ENCODE measurements at places on chromosomes 4 and X.
A peak's percentile ranks its signal among the peaks of the same experiment; 100 is the strongest.

DNA sequence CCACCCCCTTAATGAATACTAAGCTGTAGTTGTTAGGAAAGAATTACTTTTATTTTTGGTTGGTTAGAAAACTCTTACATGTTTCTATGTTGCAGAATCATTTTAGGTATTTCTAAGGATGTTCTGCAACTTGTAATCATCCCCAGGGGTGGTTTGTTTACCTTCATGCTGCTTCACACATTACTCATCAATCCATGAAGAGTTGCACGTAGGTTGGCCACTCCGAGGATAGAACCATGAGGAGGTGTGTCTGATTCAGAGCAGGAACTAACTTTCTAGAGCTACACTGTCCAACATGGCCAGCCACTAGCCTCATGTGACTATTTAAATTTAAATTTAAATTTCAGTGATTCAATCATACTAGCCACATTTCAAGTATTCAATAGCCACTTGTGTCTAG, 127.2 kb upstream of the FRMPD4 start:
- DNase-seq: peak; percentile 42

- DNase-seq: no peak
Observed at GRCh38 chr4:23068756-23069155, 376.0 kb downstream of the GBA3 start.

DNA sequence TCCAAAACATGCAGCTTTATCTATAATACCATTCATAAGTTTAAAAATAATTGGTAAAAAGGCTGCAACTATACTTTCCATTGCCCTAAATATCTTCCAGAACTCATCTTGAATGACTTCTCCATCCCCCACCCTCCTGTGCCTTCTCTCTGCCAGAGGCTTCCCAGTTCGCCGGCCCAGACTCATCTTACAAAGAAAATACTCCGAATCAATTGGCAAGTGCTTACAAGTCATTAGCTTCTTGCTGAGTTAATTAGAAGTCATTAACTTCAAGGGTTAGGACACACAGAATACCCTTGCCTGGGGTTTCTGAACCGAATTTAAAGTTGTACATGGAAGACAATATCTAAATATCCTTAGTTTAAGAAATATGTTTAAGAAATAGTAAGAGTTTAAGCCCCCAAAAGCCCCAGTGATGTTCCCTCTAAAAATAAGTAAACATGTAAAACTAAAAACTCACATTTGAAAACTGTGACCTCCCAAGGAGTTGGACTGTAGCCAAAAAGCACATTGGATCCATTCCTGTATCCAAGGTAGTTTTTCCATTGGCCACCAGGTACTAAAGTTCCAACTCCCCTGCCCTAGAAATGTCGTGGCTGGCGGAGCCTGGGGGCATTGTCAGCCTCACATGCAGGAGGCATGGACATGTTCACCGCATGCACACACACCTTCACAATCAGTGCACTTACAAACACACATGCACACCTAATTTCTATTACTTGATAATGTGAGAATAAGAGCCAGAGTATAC, 535.2 kb upstream of the FAT1 start:
- no peak for DNase-seq

DNA sequence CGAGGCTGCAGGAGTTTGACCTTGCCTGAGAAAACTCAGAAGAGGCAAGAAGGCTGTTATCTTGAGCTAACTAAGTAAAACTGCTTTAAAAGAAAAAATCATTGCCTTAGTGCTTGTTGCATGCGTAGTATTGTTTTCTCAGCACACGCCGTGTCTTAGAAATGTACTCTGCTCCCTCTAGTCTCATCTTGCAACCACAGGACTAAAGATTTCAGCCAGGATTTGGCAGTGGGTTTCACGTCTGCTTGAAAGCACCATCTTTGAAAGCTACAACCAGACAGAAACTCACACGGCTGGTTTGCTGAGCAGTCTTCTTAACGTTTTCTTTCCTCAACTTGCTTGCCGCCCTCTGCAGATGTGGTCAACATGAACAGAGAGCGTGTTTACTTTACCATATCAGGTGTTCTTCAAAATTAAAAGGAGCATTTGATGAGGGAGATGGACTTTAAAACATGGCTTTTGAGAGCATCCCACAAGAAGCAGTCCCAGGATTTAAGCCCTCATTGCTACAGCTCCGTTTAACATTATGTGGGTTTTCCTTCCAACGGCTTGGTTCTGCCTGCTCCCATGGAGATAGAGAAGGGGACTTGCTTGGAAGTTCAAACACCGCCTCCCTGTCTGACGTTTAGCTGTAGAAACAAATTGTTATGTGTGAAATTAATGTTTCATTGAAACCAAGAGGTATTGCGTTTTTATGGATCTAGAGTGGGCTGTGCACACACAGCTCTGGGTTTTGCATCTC, 3.4 kb downstream of the SORCS2 start:
- peak; percentile 67 for DNase-seq

GRCh38 chrX:44156726-44157125, 183.5 kb upstream of the NDP start:
- DNase-seq: no peak

- peak; percentile 48 for DNase-seq
Observed at GRCh38 chrX:2360731-2361130, 140.0 kb downstream of the DHRSX start.

DNA sequence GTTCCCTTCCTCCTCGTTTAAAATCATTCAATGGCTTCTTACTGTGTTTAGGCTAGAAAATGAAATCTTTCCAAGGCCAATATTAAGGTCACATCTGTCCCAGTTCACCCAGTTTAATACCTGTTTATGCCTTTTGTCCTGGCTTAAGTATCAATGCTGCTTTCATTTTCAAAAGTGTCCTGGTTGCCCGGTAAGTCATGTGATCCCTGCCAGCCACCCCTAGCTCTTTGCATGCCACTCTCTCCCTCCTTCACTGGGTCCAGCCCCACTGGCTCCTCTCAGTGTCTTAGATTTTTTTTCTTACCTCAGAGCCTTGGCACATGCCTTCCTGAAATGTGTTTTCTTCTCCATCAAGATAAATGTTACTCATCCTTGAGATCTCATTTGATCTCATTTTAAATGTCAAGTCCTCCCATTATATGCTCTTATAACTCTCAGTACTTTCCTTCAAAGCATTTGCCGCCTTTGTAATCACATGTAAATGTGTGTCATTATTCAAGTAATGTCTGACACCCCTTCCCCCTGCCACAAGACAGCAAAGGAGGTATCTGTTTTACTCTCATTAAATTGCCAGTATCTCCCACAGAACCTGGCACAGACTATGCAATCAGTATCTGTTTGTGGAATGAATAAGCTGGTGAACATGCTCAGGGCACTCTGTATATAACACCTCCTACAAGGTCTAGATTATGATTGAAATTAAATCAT, 472.5 kb upstream of the RPS6KA3 start:
- DNase-seq: no peak

- no peak for DNase-seq
Observed at GRCh38 chr4:7399440-7400234, 35.1 kb downstream of the PSAPL1 start.

DNA sequence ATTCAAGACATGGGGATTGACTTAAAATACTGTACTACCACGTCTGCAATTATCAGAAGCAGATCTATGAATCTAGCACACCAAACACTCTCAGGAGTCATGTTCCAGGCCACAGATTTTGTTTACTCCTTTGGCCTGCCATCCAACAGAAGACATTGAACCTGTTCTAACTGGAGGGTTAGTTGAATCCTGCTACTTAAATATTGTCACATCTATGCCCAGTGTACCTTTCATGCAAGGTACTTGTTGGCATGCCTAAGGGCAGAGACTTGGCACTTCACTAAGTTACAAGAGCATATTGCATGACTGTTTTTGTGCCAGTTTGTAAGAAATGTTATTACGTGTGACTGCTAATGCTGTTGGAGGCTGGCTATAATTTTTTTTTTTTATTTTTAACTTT, 126.9 kb upstream of the BCOR start:
- DNase-seq: no peak

DNA sequence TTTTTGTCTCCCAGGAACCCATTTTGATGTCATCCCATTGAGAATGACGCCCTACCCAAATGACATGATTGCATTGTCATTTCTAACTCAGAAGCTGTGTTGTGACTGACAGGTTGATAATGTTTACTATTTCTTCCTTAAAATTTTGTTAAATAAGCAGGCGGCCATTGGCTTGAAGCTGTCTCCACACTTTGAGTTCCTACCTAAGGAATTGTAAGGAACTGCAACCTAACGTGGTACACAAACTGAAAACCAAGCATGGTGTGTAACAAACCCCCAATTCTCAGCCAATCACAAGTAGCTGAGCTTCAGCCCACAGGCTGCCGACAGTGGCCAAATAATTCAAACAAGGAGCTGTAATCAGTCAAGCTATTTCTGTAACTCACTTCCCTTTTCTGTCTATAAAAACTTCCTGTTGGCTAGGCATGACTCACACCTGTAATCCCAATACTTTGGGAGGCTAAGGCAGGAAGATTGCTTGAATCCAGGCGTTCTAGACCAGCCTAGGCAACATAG, 2.9 kb upstream of the MND1 start:
- peak; percentile 44 for DNase-seq

DNA sequence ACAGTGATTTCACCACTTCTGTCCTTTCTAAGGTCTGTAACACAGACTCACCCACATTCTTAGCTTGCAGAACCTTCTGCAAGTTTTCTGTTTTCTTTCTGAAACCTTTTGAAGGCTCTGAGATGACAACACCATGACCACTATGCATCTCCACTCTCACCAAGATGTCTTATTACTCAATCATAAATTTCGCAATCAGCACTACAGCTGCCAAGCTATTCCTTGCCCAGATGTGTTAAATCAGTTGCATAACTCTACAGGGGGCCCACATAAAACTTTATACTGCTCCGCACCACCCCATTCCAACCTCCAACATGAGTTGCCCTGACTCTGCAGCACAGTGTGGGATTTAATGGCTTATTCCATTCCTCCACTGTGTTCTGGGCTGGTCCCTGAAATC, 229.9 kb downstream of the COL25A1 start:
- peak; percentile 94 for DNase-seq

- no peak for DNase-seq
Observed at GRCh38 chr4:67055319-67055718, 490.0 kb downstream of the CENPC start.

DNA sequence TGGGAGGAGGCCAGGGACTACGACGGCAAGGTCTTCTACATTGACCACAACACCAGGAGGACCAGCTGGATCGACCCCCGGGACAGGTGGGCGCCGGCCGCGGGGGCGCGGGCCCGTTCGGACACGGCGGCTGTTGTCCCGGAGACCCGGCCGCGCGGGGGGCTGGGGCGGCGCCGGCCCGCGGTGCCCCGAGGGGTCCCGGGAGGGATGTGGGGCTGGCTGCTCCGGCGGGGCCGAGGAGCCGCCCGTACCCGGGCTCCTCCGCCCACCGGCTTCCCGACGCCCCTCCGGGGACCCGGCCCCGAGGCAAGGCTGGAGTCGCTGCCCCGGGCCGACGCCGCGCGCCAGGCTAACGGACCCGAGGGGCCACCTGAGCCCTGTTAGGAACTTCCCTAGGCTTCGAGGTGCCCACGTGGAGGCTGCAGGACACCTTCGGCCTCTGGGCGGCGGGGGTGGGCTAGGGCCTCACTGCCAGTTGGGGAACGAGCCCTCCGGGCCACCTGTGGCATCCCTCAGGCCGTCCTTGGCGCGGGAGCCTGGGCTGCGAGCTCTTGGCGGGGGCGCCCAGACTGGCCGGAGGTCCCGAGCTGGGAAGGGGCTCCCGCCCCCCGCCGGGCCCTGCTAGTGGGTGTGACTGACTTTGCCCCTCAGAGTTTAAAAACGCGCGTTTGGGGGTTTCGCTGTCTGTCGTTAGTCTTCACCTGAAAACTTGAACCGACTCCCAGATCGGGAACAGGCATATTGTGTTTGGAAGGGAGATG, 660 bp downstream of the WWC2 start:
- peak; percentile 22 for DNase-seq

- no peak for DNase-seq
Observed at GRCh38 chr4:163651761-163652160, 157.3 kb downstream of the TMA16 start.

DNA sequence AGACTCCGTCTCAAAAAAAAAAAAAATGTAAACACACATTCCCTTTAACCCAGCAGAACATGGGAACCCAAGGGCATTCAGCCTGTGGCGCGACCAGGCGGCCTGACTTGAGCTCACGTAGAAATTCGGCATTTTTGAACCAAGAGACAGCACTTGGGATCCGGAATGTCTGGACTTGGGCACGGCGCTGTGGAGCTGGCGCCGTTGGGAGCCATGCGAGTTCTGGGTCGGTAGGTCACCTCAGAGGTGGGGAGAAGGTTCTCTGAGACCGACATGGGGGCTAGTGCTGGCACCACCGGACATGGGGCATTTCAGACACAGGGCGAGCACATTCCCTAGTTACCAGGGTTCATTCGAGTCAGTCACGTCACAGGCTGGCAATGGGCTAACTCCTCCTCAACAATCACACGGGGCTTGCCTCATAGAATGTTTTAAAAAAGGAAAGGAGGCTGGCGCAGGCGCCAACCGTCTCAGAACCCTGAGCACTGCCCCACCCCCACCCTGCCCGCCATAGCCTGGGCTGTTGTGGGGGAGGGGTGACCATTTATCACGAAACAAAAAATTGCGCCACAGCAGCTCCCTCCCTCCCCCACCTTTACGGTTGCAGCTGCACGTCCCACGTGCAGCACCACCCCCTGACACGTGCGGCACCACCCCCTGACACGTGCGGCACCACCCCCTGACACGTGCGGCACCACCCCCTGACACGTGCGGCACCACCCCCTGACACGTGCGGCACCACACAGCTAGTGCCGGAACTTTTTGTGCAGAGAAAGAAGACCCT, at the start of gene TEX28:
TSS of gene TEX28 (minus strand) at position 334 of the 784 bp plus-strand sequence. CDS start 3,007 bp downstream, outside the sequence.
- no peak for DNase-seq

DNA sequence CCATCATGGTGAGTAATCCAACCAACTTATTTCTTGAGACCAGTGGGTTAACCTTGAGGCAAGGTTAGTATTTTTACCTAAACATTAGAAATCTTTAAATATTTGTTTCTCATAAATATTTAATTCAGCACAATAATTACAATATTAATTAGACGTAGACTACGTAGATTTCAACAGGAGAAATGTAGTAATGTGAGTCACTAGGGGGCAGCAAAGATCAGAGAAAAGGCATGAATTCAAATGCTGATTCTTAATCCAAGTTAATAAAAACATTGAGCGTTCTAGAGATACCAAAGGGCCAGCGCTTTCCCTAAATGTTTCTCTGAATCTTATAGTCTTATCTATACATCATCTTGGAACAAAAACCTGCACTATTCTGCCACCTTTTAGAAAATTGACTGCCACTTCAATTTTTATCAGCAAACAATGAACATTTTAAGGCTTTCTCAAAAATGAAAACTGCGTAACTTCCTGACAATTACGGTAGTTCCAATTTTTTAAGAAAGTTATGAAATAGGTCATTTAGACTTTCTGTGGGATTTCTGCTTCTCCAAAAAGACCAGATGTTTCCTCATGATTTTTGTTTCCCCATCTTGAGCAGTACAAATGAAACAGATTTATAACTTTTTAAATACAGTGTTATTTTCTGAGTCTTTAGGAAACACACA, 180.7 kb downstream of the GASK1B start:
- peak; percentile 66 for DNase-seq

DNA sequence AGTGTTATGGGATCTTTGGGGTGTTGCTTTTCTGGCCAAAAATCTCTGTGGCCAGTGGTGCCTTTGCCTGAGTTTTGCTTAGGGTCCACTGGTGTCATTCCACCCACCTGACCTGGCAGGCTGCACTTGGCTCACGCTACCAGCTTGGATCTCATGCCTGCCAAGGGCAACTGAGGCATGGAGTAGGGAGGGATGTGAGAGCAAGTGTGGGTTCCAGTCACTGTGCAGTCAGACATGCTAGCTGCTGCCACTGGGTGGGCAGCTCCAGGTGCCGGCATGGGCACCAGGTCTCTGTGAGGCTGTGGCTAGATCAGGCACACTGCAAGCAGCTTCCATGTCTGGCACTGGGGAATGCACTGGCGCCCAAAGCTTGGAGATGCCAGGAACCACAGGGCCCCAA, 424.1 kb downstream of the PRR32 start:
- no peak for DNase-seq

- no peak for DNase-seq
Observed at GRCh38 chrX:16612257-16612897, 37.6 kb upstream of the S100G start.

Measured in fibroblast of skin of scalp (primary cell).